ENCODE measurements at places on chromosomes 7 and 10.
A peak's percentile ranks its signal among the peaks of the same experiment; 100 is the strongest.

DNA sequence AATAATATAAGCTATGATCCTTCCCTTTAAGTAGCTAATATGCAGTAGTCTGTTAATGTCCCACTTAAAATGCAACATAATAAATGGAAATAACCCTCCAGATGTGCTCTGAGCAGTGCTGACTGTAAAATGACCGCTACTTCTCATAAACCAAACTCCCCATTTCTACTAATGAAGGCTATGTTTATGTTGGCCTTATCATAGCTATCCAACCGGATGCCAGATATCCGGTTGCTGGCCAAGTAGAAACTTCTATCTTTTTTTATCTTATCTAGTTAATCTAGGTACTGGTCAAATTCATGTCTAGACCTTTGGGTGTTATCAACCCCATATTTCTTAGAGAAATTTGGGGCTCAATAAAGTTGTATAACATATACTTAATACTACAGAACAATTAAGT lies 56.6 kb downstream of the CHRM2 start:
- no peak for DNase-seq

DNA sequence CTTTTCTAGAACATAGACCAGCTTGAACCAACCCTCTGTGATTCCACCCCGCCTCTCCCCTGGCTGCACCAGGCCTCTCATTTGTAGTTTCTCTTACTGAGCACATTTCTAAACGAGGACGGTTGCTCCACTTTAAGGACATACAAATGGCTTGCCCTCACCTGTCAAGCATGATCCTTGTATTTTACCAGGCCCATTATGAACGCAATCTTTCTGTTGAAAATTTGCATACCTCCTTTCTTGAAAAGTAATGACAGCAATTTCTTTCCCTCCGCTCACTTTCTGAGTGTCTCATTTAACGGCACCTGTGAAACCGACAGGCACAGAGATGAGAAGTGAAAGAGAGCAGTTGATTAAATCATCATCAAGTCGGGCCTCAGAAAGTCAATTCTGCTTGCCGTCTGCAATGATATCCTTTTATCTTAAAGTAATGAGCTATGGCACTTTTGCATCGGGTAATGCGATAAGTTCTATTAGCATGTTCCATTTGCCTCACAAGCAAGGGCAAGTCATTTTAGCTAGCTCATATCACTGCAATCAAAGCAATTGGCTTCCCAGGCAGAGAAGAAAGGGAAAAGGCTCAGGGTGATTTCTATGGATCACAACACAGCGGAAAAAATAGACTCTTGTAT lies 705.6 kb upstream of the GALNT17 start:
- no peak for DNase-seq

DNA sequence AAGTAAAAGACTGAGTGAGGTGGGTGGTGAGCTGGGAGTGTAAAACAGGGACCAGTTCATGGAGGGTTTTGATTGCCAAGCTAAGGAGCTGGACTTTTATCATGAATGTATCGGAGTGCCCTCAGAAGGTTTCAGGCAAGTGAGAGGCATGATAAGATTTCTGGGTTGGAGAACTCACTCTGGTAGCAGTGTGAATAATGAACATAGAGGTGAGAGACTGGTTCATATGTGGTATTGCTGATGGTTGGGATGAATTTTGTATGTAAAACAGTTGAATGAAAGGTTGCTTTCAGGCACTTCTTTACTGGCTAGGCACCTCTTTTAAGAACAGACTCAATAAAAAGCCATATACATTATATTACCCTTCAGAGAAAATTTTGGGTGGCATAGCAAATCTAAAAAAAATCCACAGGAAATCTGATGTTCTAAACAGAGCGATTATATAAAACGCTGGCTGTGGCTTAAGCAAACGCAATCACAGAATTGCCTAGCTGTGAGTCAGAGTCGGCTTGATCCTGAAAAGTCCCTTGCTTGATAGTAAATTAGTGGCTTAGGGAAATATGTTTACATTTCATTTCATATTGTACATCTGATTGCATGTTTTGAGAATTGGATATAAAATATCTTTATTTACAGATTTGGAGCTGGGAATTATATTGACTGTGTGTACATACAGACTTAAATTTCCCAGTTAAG lies 92.9 kb upstream of the HDAC9 start:
- DNase-seq = no peak

- DNase-seq = no peak
Observed at GRCh38 chr10:5376450-5376849, 11.7 kb downstream of the UCN3 start.

DNA sequence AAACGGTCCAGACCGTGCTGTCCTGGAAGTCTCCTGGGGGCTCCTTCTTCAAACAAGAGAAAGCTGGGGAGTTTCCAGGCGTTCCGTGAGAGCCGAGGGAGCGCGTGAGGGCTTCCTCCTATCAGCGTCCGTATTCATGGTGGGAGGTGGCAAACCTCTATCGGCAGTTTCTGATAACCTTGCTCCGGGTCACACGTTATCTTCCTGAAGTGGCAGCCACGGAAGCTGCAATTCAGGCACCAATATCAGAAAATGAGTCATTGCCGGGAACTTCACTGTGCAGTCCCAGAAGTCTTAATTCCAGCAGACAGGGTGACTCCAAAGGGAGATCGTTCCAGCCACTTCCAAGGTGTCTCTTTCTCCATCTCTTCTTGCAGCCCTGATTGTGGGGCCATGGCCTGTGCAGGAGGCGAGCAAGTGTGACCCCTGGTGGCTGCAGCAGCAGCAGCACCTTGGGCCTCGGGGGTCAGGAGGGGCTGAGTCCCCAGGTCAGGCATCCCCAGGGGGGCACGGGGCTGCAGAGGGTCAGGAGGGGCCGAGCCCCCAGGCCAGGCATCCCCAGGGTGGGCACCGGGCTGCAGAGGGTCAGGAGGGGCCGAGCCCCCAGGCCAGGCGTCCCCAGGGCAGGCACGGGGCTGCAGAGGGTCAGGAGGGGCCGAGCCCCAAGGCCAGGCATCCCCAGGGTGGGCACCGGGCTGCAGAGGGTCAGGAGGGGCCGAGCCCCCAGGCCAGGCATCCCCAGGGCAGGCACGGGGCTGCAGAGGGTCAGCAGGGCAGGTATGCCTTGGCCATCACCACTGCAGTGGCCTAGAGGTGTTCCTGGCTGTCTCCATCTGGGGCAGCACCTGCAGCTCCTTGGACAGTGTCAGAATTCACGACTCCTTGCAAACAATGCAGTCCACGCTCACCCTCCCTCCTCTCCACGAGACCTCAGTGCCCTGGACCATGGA lies 538.7 kb downstream of the DNAJB6 start:
- no peak for DNase-seq

DNA sequence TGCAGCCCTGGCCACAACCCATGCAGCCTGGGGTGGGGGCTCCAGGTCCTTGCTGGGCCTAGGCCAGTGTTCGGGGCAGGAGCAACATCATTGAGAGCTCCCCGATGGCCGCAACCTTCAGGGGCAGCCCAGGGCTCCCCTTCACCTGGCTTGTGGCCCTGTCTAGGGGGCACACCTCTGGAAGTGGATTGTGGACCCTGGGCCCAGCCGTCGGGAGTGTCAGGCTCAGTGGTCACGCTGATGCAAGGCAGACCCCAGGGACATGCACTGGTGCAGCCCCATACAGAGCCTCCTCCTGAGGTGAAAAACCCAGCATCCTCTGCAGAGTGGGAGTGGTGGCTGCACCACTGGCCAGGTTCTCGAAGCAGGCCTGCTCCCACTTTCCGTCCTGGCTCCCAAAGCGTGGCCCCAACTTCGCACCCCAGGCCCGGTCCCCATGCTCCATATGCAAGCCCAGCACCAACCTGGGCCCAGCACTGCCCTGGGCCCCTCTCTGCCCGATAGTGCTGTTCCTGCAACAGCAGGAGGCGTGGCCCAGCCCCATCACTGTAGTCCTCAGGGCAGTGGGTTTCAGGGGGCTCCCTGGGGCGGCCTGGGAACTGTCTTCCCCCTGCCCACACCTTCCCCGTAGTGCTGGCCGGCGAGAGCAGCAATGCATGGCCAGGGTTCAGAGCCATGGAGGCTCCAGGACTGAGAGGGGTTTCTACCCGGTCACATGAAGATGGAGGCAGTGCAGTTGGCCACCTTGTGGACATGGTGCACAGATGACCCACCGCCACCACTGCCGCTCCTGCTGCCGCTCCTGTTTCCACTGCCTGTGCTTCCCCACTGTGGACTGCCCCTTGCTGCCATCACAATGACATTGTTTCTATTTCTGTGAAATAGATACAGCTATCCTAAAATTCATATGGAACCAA lies 303.9 kb upstream of the NRG3 start:
- no peak for DNase-seq

GRCh38 chr10:15169555-15170401 lies 1.3 kb upstream of the NMT2 start:
- DNase-seq = peak; percentile 22

DNA sequence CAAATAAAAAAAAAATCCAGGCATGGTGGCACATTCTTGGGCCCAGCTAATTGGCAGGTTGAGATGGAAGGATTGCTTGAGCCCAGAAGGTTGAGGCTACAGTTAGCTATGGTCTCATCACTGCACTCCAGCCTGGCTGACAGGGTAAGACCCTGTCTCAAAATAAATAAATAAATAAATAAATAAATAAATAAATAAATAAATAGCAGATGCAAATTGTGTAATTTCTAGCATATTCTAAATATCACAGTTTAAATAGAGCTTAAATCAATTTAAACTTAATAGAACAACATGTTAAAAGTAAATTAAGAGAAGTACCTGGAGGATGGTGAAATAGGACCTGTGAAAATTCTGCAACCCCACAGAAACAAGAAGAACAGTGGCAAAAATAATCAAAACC lies 290.5 kb downstream of the TFEC start:
- no peak for DNase-seq

GRCh38 chr10:122263971-122264370 lies 7.1 kb upstream of the BTBD16 start:
- DNase-seq = no peak

DNA sequence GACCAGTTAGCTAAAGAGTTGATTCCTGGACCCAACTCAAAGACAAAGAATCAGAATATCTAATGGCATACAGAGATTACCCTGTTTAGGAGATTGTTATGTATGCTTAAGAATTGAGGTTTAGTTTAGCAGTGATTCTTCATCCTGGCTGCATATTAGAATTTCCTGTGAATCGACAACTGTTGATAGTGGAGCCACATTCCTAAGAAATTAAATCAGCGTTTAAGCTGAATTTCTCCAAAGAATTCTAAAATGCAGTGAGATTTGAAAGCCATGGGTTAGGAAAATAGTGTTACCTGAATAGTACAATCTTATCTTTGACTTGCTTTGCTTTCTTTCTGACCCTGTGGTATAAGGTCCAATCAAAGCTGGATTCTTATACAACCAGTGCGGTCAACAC lies 16.4 kb upstream of the FERD3L start:
- no peak for DNase-seq

DNA sequence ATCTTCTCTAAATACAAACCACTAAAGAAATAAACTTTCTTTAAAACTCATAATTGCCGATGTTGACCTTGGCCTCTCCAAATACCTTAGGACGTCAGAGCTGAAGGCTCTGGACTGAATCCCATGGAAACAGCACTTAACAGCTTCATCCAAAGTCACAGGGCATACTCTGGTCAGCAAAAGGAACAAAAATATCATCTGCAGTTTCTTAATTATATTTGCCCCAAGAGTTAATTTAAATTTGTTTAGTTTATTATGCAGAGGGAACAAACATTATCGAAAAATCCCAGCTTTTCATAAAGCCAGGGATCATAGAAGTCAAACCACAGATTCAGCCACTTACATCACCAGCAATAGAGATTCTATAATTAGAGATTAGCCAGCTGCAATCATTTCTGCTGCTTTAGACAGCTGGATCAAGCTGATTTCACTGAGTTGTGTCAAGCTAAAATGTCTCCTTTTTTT lies 20.5 kb upstream of the FAM13C start:
- no peak for DNase-seq

DNA sequence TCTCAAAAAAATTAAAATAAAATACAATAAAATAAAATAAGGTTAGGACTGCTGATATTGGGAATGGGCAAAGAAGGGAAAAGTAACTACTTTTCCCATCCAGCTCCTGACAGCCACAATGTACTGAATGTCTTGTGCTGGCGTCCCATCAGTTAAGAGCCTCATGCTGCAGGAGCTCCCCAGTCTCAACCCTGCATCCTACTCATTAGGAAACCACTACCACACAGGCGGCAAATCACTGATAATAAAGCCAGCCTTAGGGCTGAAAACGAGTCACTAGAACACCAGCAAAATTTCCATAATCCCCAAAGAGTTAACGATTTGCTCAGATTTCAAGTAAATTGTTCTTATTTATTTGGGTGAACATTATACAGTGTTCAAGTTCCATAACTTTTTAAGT lies 4.3 kb downstream of the YWHAG start:
- no peak for DNase-seq

GRCh38 chr10:71743089-71743838 lies 23.7 kb upstream of the C10orf105 start:
- DNase-seq = no peak

DNA sequence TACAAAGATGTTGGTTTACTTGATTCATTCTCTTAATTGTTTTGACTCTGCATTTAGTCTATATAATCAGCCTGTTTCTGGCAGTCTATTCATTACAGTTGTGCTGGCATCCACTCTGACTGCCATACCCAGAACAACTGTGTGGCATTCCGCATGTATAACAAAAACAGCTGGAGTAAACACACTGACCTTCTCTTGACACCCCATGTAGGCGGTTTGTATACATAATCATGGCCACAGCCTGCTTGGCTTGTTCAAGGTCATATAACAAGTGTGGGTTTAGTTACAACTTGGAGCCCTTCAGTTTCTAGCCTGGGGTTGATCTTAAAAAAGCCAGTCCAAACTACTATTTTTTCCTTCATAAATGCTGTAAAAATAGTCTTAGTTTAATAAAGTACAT lies 70.9 kb downstream of the MBL2 start:
- no peak for DNase-seq

GRCh38 chr10:84193846-84194423 lies 402 bp upstream of the CDHR1 start:
- no peak for DNase-seq

DNA sequence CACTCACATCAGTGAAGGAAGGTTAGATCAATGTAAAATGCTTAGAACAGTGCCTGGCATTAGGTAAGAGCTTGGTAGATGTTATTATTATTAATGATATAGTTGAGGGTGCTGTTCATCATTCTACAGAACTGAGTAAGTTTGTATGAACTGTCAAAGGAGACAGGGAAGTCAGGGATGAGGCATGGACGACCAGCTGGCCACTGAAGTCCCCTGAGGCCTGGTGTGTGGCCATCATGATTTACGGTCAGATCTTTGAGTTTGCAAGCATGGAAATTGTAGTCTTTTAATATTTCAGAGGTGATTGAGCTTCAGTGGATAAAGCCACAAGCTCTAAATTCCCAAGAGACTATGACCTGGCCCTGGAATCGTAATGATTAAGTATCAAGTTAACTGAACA lies 6.9 kb downstream of the ARMC3 start:
- no peak for DNase-seq

DNA sequence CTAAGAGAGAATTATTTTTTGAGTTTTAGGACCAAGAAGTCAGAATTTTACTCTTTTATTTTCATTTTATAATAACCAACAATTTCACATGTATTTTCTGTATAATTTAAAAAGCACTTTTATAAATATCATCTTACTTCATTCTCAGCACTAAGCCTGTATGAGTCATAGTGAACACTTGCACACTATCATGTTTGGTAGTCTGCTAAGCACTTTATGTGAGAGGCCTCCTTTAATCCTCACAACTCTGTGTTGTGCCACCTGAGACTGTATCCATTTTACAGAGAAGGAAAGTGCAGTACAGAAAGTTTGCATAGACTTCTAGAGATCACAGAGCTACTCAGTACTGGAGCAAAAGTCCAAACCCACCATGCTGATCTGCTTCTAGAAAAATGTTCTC lies 939.6 kb downstream of the NRG3 start:
- no peak for DNase-seq

Data from hindlimb muscle (tissue), 1 donor.